ENCODE measurements at places on chromosomes 5 and 9. TPM values are rescaled to one million over a fixed set of nuclear protein-coding genes. Genes with fewer than 3 reads are reported as not detected.

DNA sequence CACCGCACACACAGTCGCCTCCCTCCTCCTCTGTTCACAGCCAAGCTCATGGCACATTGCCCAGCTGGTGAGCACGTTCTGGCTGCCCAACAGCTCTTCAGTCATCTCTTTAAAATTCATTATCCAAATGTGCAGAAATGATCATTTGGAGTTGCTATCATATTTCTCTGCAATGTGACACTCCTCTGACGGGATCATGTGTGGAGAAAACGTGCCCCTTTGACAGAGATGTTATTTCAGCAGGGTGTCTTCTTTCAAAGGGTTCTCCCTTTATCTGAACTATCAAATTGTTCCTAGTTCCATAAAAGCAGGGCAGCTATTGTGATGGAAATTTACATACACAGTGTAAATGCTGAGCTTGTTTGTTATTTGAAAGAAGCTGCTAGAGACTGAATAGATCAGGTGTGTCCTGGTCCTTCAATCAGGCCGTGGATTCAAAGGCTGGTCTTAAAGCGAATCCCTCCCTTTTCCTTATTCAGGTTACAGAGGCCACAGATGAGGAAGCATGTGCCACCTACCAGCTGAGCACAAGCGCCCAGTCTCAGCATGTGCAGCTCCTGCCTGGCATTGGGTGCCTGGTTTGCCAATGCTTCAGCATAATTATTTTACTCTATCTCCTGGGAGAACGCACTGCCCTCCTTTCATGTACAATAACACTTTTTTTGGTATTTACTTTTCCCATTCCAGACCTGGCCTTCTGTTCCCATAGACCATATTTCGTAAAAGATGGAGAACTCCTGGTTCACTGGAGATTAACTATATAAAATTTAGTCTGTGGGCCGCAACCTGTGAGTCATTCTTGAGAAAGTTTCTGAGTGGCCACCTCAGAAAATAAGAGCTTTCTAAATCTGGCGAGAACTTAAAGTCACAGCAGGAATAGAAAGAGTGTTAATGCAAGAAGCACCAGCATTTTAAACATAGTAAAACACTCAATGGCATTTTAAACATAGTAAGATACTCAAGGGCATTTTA, 433.7 kb downstream of the ENC1 start:
- DNase-seq: no peak

DNA sequence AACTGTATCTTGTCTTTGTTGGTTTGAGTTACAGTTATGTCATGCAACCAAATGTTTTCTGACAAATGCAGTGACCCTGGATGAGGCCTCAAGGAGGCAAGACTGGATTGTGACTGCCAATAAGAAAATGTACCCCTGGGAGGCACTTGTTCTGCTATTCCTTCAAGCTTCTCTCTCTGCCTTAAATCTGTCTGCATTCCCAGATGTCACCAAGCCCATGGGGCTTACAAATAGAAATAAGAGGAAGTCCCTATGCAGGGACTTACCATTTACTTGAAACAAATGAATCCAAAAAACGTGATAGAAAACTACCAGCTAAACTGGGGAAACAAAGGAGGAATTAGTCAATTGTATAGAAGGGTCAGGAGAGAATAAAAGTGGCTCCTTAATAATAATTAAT, 8.2 kb upstream of the PARP8 start:
- DNase-seq: no peak

DNA sequence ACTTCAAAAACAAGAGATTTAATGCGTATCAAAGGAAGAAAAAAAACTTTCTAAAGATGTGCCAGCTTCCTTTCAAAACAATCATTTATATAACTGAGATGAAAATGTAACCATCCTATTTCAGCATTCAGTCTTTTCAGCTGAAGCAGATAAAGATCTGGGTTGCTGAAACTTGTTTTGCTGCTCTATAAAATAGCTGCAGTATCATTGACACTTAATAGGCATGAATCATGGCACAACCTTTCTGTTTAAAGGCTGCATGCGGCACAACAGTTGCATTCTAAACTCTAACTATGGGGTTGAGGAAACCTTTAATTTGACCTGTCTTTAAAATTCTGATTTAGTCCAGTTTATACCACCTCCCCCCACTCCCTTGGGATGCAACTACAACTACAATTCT, 196.7 kb downstream of the MPDZ start:
- no peak for DNase-seq

The SLC6A18 gene
- total RNA-seq: not detected

DNA sequence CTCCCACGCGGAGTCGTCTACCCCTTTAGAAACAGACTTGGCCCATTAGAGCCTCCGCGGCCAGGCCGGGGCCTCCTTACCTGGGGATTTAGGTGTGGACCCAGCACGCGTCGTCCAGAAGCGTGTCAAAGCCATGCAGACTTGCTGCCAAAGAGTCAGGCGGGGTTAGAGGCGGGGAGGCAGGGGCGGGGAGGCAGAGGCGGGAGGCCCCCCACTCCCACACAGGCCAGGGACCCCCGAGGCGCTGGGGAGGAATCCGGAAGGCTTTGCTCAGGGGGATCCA, 47.1 kb downstream of the HABP4 start:
- DNase-seq: no peak

Data from activated naive CD8-positive, alpha-beta T cell treated with anti-CD3 and anti-CD28 coated beads, Interleukin-2, amount 10 ng/mL, durations not matched to agents 7 days and 5 days (primary cell).